H9 (cell line): ENCODE measurements at places on chromosomes 3 and 15. TPM values are rescaled to one million over a fixed set of nuclear protein-coding genes. Genes with fewer than 3 reads are reported as not detected.

The SCAANT1 gene
- not detected in 2 replicates for total RNA-seq

The ACTC1 gene
- total RNA-seq, result 48.6 and 52.2 TPM in 2 replicates

The SAMD7 gene
- total RNA-seq, result not detected in 2 replicates

The CORO2B gene
- total RNA-seq, result 3.1 and 3.2 TPM in 2 replicates

The MYL3 gene
- 0.24 TPM in 2 replicates for total RNA-seq

The TRPC1 gene
- 16.5 and 18.6 TPM in 2 replicates for total RNA-seq

The SLC22A14 gene
- total RNA-seq, result not detected in 2 replicates

GRCh38 chr3:187740421-187741399 is 4.6 kb downstream of the BCL6 start:
- DNase-seq, result peak; percentile 75

DNA sequence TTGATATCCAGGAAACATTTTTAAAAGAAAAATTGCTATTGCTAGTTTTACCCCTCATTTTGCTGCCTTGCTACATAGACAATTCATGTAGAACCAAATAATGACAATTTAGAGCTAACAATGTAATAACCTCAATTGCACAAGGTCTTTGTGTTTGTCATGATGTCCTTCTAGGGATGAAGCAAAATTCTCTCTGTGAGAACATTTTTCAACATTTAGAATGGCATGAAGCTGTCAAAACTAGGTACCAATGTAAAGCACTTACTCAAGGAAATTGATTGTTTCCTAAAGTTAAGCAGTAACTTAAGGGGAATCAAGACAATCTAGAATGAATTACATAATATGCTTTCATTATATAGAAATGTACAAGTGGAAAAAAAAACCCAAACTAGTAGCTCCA is 7.9 kb upstream of the FGF7 start:
- no peak for DNase-seq

GRCh38 chr3:189458528-189458927 is 172.7 kb upstream of the TP63 start:
- no peak for DNase-seq

DNA sequence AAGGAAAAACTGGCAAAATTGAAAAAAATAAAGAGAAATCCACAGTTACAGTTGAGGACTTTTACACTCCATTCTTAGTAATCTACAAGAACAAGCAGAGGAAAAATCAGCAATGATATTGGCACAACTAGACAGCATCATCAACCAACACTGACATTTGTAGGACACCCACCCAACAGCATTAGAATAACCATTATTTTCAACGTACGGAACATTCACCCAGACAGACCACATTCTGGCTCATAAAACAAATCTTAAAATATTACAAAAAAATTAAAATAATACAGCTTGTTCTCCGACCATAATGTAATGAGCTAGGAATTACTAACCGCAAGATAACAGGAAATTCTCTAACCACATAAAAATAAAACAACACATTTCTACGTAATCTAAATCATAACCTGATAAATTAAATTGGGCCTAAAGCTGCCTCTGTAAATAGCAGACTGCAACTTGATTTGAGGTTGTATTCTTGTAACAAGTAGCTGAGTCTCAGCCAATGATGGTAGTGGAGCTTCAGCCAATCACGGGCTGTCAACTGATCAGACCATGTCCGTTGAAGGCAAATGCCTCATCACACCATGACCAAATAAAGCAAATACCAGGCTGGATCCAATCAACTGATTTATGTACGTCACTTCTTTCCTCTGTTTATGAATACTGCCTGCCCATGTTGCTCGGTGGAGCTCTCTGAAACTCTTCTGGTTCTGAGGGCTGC is 9.2 kb downstream of the PLSCR4 start:
- DNase-seq, result no peak

- no peak for DNase-seq
Observed at GRCh38 chr3:159733194-159733860, 255.3 kb upstream of the IL12A start.

DNA sequence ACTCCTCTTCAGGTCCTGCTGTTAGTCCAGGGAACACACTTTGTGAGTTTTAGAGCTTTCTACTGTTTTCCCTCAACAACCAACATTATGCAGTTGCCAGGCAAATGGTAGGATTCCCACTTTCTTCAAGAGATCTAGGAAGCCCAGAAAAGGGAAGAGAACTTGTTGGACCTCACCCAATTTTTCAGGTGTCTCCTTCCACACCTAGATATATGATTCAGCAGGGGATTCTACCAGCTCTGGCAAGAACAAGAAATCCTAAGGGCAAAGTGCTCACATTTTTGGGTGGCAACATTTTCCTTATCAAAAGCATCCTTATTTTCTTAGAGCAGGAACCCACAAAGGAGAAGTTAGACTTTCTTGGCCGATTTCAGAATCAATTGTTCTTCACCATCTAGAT is 57.4 kb downstream of the PRICKLE2 start:
- no peak for DNase-seq

DNA sequence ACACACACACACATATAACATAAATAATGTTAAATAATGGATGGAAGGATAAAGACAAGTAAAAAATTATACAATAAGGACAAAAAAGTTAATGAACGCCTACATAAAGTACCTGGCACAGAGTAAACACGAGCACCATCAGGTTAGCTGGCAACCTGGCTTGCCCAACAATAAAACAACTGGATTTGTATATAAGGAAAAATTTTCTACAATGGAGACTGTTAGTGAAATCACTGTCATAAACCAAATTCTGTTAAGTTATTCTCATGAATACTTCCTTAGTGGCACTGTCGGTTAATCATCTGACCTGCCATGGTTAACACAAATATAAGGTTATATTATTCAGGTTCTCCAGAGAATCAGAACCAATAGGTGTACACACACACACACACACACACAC is 54.8 kb downstream of the DPH6 start:
- DNase-seq, result no peak

DNA sequence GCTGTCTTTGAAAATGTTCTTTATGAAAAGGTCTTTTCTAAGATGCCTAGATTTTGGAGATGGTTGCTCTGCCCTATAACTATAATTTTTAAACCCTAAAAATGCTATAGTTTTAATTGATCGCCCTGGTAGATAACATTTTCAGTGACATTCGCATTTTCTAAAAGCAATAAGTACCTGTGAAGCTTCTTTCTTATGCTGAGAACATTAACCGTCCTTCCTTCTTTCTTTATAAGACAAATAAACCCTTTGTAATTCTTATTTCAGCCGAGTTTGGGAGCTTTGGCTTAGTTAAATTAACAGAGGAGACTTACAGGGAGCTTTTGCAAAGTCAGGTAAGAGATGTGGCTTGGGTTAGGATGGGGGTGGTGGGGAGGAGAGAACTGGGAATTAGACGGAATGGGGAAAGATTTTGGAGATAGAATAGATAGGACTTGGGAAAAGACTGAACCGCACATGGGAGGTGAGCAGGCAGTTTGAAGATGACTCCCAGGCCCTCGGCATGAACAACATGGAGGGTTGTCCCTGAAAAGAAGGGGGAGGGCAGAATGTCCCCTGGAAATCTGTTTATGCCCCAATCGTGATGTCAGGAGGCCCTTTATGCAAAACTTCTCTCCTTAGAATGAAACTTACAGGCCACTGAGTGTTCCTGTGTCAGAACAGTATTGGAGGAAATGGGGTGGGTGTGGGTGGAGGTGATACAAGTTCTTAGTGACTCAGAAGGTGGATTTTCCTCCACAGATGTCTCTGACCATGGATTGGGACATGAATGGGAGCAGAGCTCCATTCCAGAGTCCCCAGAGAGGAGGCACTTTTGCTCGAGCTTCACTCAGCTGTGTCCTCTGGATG is 76.2 kb upstream of the LARS2 start:
- no peak for DNase-seq

DNA sequence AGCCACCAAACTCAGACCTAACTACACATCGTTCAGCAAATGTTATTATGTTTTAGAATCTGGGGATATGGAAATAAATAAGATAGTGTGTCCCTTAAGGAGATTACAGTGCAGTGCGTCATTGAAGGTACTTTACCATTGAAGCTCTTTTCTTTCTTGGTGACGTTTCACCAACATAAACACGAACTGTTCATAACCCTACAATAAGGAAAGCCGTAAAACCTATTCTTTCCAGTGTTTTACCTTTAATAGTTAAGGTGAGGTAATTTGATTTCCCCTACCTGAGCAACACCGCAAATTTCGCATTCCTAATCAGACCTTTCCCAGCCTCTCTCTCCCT is 826 bp downstream of the CCDC66 start:
- no peak for DNase-seq

- DNase-seq, result no peak
Observed at GRCh38 chr3:53361852-53362251, 14.5 kb upstream of the DCP1A start.

GRCh38 chr3:94416768-94417167 is 353.9 kb downstream of the NSUN3 start:
- DNase-seq, result no peak
